ENCODE measurements at places on chromosomes 4 and X.
A peak's percentile ranks its signal among the peaks of the same experiment; 100 is the strongest.

- DNase-seq: no peak
Measured at GRCh38 chrX:75303795-75304194, 29.9 kb downstream of the UPRT start.

DNA sequence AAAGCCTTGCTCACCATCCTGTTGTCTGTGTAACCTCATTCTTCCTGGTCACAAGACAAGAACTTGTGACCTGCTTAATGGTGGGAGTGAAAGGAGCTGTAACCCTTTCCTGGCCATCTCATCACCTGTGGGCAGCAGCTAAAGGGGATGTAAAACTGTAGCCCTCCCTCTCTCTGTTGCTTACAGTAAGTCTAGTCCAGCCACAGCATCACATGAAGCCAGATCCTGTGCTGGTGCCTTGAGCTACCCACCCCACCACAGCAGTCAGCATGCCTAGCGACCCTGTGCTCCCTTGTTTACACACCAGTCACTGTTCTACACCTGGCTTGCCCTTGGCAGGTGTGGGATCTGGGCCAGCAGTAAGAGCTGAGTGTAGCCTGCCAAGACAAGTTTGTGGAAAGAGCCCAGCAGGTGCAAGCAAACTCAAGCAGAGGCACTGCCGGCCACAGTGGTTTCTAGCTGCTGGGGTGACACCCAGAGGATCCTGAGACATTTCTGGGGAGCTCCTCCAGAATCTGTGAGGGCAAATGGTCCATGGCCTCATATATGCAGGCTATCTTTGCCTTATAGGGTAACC, 41.0 kb downstream of the UGT2B28 start:
- no peak for DNase-seq

- DNase-seq: peak; percentile 0
Measured at GRCh38 chr4:43132010-43132582, 239.6 kb downstream of the GRXCR1 start.

DNA sequence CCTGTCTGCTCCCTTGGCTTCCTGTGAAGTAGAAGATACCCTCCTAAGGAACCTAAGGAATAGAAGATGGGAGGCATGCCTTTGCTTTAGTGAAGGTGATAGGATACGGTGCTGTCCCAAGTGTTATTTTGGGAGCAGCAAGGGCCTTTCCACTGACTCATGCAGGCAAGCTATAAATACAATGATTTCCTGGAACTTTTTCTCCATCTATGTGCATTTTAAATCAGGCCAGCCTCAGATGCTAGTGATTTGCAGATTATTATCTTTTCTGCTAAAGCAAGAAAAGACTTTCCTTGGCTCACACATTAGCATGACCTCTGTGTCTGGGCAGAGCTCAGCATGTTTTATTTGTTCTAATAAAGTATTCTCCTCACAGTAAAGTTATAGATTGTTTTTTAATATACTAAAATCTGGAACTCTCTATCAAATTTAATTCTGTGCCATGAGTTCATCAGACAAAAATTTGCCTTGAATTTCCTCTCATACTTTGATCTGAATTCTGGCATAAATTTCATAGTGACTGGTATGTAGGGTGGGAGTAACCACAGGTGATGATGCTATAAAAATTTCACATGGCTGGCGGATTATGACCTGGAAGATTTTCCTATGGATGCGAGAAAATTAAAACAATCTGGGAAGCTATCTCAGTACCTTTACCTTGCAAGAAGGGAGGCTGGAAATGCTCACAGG, 131.7 kb downstream of the REPS2 start:
- DNase-seq: no peak

- DNase-seq: no peak
Measured at GRCh38 chrX:63785708-63786040, 660 bp upstream of the ARHGEF9 start.

DNA sequence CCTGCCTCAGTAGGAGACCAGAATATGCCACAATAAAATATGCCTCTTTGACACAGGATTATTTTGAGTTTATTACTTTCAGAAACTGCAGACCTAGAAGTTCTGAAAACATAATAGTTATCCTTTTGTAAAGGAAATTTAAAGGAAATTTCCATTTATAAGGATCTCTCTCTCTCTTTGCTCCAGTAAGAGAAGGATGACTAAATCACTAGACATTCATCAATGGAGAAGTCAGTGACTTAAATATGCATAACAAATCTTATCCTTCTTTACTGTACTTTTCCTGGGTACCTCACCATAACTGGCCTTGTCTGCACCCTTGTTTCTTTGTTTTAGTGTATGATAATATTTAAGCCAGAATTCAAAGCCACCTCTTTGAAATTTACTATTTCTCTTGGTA, 28.3 kb upstream of the OPHN1 start:
- no peak for DNase-seq

DNA sequence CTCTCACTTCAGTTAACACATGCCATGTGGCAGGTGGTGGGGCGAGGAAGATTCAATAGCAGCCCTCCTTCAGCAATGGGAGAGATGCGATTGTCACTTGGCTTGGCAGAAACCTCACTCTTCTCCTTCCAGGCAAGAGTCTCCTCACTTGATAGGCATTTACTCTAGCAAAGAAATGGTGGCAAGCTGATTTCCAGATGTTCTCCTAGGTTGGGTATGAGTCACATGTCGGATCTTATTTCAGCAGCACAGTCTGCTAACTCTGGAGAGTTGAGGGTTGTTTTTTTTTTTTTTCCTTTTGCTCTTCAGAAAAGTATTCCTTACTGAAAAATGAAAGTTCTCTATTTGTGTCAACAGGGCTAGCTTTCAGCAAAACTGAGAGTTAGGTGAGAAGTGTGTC, 119.5 kb upstream of the CHRDL1 start:
- no peak for DNase-seq

GRCh38 chr4:6229095-6229494, 28.7 kb upstream of the JAKMIP1 start:
- DNase-seq: peak; percentile 49

DNA sequence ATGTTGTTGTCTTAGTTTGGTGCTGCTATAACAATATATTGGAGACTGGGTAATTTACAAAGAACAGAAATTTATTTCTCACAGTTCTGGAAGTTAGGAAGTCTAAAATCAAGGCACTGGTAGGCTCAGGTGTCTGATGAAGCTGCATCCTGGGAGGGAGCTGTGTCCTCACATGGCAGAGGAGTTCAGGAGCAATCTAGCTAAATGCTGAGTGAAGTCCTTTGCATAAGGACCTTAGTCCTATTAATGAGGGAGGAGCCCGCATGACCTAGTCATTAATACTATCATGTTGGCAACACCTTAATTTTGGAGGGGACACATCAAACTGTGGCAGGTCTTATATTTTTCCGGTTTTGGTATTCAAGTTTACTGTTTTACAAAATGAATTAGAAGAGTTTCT, 36.0 kb upstream of the NSUN7 start:
- no peak for DNase-seq

- no peak for DNase-seq
Measured at GRCh38 chr4:24979554-24979953, 51.2 kb downstream of the LGI2 start.

- no peak for DNase-seq
Measured at GRCh38 chr4:75555294-75556164, at the start of gene ODAPH. TSS of gene ODAPH (plus strand) at chr4:75556066. CDS start at chr4:75556083, 17 bp downstream.

DNA sequence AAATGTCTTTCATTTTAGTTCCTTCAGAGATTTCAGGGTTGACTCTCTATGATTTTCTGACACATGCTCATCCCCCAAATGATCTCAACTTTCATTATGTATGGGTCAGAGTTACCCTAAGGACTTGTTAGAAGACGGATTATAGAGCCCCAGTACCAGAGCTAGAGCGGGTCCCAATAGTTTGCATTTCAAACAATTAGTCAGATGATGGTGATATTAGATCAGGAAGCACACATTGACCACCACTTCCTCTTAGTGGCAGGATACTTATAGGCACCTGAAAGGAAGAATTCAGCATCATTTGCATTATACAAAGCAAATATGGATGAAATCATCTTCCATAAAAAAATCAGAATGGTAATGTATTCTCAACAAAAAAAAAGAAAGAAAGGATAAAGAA, 106.1 kb downstream of the GALNTL6 start:
- DNase-seq: no peak

GRCh38 chrX:152601848-152602616, 35.7 kb upstream of the GABRQ start:
- no peak for DNase-seq

DNA sequence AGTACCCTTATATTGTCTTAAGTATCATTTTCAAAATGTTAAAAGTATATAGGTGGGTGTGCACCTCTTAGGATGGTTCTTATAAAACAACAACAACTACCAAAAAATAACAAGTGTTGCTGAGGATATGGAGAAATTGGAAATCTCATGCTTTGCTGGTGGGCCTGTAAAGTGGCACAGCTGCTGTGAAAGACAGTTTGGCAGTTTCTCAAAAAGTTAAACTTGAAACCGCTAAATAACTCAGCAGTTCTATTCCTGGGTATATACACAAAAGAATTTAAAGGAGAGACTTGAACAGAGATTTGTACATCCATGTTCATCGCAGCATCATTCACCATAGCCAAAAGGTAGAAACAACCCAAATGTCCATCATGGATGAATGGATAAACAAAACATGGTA, 65.5 kb downstream of the HAND2 start:
- DNase-seq: no peak

DNA sequence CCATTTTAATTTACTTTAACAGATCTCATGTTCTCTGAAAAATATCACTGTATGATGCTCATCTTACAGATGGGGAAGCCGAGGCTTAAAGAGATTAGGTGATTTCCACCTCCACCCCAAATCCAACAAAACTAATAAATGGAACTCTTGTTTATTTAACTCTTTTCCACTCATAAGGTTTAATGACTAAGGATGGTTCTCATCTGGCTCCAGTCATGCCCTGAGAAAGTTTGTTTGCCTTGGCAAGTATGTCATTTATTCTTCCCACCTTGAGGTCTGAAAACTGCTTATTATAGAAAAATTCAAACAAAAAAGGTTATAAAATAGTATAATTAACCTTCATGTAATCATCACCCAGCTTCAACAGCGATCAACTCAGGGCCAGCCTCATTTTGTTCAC, 56.3 kb downstream of the PPEF2 start:
- DNase-seq: no peak

DNA sequence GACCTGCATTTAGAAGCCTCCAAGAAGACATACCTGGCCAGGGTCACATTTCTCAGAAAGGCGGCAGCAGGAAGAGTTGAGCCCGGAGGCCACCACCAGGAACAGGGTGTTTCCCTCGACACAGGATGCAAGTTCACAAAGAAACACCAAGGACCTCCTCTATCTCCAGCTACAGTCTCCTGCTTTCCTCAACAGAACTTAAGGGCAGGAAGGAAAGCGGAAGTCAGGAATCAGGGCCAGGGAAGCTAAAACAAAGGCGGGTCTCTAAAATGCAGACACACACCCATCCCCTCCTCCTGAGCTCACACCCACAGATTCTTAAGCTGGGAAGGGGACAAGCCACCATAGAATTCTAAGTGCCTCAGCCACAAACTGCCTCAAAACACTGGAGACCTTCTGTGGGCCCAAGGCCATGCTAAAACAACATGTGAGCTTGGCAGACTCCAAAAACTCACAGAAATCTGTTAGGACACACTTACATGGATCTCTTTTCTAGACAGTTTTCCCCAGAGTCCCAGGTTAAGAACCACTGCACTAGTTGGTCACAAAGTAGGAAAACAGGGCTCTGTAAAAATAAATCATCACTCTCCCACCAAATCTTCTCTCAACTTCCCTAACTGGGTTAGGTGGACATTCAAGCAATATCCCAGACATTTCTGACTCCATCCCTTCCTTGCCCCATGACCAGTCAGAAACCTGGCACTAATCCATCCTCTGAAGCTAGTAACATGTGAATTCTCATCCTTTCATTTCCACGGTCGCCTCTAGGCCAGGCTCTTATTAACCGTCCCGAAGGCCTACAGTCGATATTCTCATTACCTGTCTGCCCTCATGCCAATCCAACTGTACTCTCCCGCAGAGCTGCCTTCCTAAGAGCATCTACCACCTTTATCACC, 163.2 kb downstream of the APBB2 start:
- no peak for DNase-seq

DNA sequence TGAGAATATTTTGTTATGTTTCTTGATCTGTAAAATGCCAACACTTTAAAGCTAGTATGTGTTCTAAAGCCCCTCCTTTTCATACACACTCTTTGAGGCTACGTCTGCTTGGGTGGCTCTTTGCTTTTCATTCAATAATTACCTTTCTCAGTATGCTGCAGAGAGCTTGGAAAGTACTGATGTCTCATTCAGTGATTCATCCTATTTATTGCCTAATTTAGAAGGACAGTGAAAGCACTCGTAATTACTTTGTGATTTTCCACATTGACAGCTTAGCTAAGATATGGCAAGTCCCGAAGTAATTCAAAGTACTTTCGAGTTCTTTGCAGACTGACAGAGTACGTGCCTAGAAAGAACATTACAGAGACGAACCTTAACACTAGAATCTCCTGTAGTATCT, 57.2 kb downstream of the BMP15 start:
- DNase-seq: no peak

DNA sequence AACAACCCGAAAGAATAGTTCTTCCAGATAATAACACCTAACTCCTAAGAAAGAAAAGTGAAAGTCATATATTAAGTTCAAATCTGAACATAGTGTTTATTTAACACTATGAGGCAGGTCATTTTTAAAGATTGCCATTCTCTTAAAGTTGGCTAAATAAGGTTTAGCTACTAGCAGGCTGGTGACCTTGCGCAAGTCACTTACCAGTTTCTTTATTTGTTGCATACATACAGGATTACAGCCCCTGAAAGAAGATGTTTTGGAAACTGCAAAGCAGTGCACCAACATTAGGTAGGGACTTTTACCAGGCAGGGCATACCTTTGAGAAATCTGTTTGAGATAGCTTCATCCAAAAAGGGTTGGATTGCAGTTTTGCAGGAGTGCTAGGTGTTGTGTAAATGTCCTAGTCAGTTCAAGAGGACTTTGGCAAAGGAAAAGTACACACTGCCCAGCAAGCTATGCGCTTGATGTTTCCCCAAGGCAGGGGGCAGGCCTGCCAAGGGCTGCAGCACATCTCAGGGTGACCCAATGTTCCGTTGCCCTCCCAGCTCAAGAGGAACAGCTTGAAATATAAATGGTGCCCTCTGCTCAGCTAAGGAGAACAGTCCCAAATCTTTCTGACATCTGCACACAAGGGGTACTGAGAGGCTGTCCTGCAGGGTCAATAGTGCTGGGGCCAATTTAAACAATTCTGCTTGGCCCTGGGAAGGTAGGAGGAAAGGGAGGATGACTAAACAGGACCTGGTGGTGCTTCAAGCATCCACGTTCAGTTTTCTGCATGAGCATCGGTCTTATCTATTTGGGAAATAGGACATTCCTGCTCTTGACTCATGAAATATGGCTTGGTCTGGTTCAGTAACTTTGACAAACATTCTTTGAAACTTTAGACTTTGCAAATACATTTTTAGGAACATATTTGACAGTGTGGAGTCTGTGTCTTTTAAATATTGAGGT, 130.8 kb downstream of the COL4A6 start:
- DNase-seq: no peak

- DNase-seq: no peak
Measured at GRCh38 chr4:18529482-18529881, 507.9 kb upstream of the LCORL start.

- no peak for DNase-seq
Measured at GRCh38 chr4:174467107-174467506, 55.2 kb downstream of the HPGD start.

Data from caudate nucleus (tissue), 63 donors.